ENCODE measurements at places on chromosomes 2 and 18.
A peak's percentile ranks its signal among the peaks of the same experiment; 100 is the strongest.

DNA sequence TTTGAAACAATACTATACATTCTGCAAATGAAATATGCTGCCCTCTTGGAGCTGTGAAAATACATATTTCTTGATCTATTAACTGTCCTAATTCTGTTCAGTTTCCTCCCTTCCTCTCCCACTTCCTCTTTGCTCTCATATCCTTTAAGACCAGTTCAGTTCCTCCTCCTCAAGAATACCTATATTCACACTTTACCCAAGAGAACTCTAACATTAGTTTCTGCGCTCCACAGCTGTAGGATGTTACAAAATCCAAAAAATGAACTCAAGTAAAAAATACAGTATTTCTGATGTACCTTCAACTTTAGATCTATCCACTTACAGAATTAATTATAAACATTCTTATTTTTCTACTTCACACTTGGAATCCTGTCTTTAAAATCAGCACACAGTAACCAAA, 5.4 kb downstream of the ITSN2 start:
- DNase-seq, result no peak

DNA sequence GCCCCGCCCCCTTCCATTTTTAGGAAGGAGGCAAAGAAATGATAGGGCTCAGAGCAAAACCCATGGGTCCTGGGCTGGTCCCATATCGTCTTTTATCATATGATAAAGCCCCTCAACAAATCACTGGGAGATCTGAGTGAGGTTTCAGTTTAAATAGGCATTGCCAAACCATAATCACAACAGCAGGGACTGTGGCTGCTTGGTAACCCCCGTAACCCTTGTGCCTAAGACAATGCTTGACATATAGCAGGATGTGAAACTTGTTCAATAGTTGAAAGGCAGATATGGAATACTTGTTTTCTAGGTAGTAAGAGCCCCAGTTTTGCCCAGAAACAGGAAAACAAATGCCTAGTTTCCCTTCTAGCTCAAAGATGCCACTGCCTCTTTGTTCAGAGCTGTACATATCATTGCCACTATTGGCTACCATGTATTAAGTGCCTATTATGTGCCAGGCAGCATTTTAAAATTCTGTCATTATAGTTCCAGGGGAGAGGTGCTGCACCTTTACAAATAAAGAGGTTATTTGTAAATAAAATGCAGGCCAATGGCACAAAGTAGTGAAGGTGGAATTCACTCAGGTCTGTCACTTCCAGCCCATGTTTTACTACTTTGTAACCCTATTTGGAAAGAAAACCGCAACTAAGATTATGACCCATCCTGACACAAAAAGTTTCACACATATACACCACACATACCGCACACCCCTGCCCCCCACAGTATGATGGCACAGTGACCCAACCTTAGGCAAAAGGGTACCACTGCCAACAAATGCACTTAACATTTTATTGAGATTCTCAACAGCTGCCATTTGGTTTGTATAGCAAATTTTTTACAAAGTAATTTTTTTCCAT, 14.2 kb downstream of the NAGK start:
- DNase-seq, result no peak

- DNase-seq, result no peak
Observed at GRCh38 chr2:105592288-105592687, 152.4 kb upstream of the NCK2 start.

- peak; percentile 21 for DNase-seq
Observed at GRCh38 chr2:241850544-241851324, 8.0 kb downstream of the PDCD1 start.

- DNase-seq, result no peak
Observed at GRCh38 chr2:112887964-112888749, 22.8 kb upstream of the IL37 start.

DNA sequence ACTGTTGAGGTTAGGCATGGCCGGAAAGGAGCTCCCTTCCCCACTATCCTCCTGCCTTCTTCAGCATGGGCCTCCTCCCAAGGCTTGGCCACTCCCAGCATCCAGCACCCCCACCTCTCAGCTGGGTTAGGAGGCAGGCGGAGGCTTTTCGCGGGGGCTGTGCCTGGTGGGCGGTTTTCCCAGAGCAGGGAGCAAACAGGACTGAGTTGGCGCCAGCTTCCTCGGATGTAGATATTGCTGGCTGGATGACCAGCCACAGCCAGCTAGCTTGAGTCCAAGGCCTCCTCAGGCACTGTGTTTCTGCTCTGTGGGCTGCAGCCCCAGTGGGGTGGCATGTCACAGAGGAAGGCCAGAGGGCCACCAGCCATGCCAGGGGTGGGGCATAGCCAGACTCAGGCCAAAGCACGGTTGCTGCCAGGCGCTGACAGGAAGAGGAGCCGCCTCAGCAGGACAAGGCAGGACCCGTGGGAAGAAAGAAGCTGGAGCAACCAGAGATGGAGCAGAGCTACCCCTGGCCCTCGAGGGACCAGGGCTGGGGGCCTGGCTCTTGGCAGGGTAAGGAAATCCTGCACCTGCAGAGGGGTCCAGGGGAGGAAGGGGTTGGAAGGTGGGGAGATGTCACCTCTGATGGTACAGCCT, at the start of gene TCF23:
TCF23 (plus strand) TSS at position 204 of the 639 bp plus-strand sequence; CDS start at position 334, 130 bp downstream.
- no peak for DNase-seq

Measured in HuH-7.5 (cell line).